ENCODE measurements at places on chromosomes 7 and 10.

DNA sequence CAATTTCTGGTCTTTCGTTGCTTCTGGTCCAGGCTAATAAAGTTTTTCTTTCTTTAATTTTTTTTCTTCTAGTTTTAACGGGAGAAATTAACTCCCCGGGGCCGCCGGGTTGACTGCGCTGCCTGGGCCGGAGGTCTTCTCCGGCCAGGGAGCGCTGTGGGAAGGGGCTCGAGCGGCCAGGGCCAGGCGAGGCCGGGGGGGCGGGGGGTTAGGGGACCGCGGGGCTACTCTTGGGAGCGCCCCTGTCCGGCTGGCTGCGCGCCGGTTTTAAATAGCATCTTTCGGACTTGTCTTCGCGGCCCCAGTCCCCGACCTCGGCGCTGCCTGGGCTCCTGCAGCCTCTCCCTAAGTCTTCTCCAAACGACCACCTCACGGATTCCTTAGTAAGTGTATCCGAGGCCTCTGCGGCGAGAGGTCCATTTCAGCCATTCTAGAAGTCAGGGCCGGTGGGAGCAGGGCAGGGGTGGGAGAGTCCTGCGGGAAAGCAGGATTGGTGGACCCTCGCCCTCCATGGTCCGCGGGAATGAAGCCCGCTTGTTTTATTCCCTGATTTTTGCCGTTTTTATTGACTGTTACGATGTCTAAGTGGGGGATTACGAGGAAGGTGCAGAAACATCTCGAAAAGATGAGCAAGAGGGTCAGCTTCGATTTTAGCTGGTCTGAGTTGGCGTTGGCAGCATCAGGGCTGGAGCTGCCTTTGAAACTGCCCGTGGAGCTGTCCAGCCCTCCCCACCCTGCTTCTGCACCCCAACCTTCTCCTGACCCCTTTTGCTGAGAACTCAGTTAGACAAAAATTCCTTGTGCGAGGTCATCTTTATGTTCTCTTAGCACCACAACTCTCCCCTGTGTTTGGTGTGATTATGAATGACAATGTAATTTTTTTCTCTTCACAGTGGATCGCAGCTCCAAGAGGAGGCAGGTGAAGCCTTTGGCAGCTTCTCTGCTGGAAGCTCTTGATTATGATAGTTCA lies 555 bp downstream of the PHF14 start:
- no peak for DNase-seq

DNA sequence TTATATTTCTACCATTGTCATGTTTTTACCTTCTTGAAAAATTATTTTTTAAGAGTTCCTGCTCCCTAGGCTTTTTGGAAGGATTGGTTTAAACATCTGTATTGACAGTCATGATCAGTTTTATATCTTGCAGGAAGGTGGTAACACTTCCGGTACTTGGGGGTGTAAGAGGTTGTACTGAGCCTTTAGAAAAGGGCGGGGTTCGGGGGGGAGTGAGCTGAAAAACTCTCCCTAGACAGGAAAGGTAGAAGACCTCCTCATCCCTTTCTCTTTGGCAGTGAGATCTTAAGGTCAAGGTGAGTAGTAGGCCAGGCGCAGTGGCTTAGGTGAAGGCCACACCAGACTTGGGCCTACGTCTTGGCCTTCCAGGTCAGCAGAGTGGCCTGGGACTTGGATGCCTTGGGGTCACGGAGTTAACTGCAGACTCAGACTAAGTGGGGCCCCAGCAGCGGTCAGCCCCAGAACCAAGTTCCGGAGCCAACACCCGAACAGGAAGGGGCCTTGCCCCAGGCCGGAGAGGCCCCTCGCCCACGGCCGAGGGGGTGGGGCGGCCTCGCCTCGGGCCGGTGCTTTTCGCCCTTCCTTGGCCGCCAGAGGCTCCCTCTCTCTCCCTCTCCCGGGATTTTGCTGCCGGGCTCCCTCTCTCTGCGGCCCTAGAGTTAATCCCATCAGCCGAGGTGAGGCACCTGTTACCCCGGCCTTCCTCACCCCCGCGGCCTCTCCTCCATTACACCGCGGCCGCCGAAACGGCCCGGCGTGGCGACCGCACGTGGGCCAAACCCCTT lies at the start of gene PPP1R9A:
TSS of gene PPP1R9A (plus strand) at position 569 of the 785 bp plus-strand sequence. CDS start 2,520 bp downstream, outside the sequence.
- DNase-seq = no peak

GRCh38 chr10:12419262-12419847 lies 70.0 kb downstream of the CAMK1D start:
- peak; percentile 7 for DNase-seq

DNA sequence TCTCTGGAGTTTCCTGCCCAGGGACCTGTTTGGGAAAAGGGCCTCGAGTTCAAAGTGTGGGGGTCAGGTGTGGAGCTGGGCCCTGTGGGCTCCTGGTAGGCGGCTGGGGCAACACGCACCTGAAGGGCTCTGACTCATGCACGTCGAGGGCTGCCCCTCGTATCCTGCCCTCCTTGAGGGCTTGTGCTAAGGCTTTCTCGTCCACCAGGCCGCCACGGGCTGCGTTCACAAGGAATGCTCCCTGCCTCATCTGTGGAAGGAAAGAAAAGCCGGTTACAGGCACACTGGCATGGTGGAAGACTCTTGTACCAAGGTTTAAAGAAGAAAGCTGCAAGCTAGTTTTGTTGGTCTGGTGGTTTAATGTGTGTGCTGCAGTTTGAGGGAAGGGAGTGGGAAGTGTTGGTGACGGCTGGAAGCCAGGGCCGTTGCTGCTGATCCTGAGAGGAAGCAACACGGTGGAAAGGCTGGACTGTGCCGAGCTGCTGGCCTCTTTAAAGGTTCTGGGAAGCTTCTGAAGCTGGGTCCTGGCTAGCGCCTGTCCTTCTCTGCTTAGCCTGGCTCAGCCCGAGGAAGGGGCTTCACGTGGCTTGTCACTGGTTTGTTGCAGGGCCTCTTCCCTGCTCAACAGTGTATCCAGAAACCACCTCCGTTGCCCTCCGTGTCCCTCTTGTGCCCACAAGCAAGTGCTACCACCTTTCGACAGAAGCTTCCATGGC lies 52.0 kb downstream of the ZRANB1 start:
- no peak for DNase-seq

DNA sequence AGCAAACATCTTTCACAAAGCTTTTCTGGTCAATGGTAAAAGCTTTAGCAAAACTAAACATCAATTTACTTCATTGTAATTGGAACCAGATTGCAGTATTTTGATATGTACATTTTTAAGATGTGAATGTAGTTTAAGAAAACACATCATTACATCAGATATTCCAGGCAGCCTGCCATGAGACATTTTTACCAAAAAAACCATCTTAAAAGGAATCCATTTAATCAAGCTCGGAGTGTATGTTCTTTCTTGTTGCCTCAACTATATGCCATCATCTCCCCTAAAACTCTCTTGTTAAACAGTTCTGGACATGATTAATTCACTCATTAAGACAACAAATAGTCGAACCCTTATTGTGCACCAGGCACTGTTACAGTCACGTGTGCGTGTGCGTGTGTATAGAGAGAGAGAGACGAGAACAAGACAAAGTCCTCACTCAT lies 97.5 kb downstream of the UBE2H start:
- DNase-seq = no peak

DNA sequence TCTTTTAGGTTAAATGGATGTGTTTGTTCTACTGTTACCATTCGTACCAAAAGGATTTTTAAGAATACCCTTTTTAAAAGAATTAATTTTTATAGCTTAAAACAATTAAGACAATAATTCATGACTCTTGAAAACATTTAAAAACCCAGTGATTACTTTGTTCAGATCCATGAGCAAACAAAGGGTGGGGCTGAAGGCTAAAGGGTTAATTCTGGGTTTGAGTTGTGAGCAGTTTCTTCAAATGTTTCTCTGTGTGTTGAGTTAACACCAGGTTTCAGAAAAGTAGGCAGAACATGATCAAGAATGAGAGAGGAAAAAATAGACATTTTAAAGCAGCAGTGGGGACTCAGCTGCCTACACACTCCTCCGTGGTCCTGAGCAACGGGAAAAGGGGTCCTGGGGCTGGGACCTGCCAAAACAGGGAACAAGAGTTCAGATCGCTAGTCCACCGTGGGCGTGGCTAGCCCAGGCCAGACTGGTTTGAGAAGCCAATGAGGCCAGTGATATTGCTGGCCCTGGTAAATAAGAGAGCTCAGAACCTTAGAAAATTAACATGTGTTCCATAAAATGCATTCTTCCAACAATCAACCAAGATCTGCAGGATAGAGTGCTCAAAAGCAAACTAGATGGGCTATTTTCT lies 14.9 kb upstream of the EZH2 start:
- no peak for DNase-seq
